Renal cortical epithelial cell (primary cell): ENCODE measurements at places on chromosomes 4 and X.
A peak's percentile ranks its signal among the peaks of the same experiment; 100 is the strongest.

GRCh38 chr4:156870861-156871260 is 100.7 kb downstream of the PDGFC start:
- no peak for DNase-seq

- no peak for DNase-seq
These were observed 42.1 kb upstream of the USP46 start for GRCh38 chr4:52701207-52701606.

DNA sequence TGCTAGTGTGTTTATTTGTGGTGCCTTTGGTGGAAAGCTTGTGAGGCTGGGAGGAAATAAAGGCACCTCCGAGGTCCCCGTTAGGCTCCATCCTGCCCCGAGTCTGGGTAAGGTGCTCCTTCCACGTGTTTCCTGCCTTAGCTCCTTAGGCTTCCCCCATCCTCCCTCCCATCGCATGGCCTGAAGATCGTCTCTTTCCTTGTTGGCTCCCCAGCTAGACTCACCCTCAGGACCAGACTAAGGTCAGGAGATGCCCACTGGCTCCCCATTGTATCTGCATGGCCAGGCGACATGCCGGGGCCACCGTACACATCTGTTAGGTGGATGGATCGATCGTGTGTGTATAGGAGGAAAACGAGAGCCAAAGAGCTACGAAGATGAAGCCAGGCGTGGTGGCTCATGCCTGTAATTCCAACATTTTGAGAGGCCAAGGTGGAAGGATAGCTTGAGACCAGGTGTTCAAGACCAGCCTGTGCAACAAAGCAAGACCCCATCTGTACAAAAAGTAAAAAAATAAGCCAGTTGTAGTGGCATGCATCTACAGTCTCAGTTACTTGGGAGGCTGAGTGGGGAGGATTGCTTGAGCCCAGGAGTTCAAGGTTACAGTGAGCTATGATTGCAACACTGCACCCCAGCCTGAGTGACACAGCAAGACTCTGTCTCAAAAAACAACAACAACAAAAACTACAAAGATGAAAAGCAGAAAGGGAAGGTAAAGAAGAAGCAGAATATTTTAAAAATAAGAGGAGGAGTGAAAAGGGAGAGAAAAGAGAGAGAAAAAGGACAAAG is 53.7 kb downstream of the SEPSECS start:
- no peak for DNase-seq

DNA sequence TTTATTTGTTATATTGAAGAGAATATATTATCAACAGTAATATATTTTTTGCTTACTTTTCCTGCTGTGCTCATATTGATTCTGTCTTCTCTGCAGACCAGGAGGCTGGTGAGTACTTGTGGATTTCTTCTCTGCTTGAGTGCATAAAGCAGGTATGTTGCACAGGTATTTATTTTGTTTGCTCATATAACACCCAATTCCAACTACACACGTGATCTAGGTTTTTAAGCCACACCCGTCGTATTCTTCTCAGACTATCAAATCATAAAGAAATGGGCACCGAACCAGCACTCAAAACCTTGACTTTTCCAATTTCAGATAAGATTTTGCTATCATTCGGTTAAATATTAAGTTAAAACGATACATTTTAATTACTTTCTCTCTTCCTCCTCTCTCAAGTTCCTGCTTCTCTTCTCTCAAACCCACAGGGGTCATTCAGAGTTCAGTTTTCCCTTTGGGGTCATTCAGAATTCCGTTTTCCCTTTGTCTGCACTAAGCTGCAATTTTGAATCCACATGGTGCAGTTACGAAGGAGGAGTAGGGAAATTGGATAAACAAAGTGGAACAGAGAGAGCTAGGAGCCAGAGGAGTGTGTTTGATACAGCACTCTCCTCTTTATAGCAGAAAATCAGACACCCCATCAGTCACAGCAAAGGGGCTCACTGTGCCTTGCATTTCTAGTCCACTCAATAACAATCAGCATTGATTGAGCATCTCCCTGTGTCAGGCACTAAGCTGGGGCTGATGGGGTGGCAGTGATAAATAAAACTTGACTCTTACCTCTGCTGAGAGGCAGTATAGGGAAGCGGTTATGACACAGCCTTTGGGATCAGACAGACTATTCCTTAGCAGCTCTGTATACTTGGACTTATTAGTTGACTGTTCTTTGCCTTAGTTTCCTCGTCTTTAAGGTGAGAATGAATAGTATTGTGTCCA is at the start of gene ADH1C:
TSS of gene ADH1C (minus strand) at position 145 of the 936 bp plus-strand sequence. CDS start at position 74, 71 bp downstream.
- DNase-seq: peak; percentile 31

GRCh38 chr4:17512973-17513665 is 1.2 kb upstream of the QDPR start:
- DNase-seq: no peak

- peak; percentile 63 for DNase-seq
These were observed 40.4 kb upstream of the TLR2 start for GRCh38 chr4:153643406-153644383.

DNA sequence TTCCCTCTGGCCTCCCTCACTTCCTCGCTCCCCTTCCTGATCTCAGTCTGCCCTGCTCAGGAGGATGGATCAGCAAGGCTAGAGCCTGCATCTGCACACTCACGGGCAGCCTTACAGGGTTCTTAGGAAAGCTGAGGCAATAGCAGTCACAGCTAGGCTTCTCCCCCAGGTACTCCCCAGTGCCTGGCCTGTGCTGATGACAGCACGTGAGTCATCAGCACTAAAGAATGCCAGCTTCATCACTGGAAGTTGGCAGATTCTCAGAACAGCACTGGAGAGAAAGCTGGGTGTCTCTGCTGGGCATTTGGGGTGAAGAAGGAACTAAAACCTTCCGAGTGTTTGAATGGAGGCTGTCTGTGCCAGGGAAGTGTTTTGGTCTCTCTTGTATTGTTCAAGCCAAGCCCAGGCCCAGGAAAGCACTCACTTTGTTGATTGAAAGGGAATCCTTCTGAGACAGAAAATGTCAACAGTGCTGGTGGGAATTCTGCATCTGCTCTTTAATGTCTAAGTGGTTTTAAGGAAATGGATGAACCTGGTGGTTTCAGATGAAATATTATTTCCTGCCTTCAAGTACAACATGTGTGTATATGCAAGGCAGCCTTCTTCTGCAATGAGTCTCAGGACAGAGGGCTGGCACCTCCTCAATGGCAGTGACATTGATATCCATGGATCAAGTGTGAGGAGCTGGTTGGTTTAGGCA is 73.0 kb upstream of the SCOC start:
- DNase-seq: peak; percentile 79

DNA sequence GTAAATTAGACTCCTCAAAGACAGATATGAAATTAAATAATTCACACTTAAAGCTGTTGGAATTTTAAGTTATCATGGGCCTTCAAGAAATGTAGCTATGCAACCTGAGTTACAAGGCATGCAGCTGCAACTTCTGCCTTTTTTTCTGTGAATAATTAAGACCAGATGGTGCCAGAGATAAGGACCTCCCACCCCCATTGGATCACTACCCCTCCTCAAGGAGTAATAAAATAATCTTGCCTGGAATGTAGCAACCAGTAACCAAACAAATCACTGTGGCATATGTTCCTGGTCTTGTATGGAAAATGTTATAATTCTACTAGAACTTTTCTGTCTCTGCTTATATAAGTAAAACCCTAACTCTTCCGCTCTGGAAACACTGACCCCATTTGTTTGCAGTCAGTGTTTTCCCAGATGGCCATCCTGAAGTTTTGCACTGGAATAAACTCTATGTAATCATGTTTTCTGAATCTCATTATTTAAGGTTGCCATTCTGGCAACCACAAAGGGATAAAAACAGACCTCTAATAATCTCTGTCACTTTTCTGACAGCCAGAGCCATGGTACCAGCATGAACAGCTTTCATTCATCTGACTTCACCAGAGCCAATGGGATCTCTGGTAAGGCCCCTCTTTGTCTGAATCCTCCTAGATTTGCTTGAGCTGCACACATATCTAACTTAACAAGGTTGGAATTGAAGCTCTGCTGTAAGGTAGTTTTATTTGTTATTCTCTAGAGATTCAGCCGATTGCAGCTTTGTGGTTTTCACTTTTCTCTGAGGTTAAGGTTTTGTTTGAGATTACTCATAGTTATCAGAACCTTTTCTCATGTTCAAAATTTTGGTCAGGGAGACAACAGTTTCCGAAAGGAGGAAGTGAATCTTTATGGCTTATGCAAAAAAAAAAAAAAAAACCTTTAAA is 274.6 kb downstream of the NAF1 start:
- no peak for DNase-seq

GRCh38 chr4:89000844-89001360 is 56.1 kb downstream of the FAM13A start:
- peak; percentile 59 for DNase-seq

DNA sequence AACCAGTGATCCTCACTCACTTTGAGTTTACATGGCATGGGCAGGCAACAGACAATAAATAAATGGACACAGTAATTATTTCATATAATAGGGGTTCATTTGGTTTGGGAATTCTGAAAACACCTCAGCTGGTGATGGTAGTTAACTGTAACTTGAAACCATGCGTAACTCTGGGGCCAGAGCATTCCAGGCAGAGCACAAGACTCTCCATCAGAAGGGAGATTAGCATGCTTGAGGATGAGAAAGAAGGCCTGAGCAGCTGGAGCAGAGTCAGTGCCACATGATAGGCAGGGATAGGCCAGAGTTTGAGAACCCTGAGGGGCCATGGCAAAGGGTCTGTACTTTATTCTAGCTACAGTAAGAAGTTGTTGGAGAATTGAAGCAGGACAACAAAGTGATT is 56.3 kb upstream of the CXCL8 start:
- DNase-seq: peak; percentile 52

DNA sequence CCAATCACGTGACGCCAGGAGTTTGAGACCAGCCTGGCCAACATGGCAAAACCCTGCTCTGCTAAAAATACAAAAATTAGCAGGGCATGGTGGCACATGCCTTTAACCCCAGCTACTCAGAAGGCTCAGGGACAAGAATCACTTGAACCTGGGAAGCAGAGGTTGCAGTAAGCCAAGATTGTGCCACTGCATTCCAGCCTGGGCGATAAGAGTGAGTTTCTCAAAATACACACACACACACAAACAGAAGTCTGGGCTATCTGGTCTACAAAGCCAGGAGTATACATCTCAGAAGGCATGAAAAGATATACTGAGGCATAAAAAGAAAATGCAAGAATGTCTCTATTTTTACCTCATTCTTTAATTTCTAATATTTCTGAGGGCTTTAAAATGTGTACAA is 11.3 kb downstream of the YTHDC1 start:
- DNase-seq: no peak

GRCh38 chr4:11416071-11416766 is 12.5 kb downstream of the HS3ST1 start:
- DNase-seq: no peak

DNA sequence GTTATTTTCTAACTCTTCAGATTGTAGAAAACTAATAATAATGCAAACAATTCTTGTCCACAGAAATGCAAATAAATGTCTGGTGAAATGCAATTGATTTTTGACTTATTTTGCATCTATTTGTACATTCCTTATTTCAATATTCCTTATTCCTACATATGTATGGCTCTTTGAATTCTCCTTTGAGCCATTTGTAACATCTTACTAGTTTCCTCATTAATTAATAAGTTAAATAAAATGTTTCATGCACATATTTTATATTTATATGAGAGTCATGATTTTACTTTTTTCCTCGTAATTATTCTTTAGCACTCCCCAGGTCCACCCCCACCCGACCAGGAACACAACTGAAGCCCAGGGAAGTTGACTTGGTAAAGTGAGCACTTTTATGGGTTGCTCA is 2.7 kb upstream of the FTHL17 start:
- DNase-seq: no peak

DNA sequence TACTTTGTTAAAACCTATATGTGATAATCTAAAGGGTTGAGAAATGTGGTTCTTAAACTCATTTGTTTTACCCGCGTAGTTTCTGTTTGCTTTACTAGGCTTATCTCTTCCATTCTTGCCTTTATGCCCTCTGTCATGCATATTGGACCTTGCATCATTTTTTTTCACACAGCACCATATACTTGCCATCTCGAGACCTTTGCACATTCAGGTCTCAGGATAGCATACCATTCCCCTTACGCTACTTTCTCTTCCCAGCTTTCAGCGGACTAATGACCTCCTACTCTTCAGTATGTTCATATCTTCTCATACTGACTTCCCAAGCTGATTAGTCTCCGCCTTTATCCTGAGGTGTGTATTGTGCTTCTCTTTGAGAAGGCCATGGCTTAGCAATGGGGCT is 40.5 kb downstream of the USP38 start:
- no peak for DNase-seq

DNA sequence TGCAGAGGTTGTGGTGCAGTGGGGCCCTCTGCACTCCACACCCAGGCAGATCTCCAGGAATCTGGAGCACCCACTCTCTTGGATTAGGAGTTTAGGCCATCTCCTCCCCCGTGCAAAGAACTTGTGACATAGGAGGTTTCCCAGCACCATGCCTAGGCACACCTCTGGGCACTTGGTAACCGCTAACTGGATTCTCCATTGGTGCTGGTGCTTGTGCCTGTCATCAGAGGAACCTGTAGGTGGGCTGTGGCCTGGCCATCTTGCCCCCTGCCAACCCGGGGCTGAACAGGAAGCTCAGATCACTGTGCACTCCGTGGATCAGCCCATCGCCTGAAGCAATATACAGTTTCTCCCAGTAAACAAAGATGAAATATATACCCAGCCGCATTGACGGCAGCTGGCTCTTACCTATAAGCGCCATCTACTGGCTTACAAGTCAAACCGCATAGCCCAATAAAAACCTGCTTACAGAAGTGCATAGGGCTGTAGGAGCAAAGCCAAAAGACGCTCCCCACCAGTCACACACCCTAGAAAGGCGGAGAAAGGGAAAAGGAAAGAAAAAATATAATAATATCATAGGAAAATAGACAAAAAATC is 19.1 kb upstream of the TEX13B start:
- peak; percentile 52 for DNase-seq

- no peak for DNase-seq
These were observed 38.2 kb downstream of the NLGN3 start for GRCh38 chrX:71182871-71183270.

GRCh38 chr4:40546506-40546905 is 83.2 kb downstream of the RBM47 start:
- DNase-seq: peak; percentile 84

DNA sequence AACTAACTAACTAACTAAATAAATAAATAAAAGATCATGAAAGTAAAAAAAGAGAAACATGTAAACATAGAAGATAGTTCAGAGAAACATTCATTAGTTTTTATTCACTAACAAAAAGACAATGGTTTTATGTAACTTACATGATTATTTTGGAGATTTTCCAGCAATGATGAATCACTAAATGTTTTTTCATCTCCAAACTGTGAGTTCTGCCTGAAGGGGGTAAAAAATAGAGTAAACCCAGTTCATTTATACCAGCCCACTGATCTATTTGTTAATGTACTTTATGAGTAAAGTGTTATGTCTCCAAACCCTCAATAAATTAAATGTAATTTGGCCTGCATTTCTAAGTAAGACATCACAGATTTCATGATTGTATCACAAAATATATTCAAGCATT is 101.1 kb downstream of the ATP8A1 start:
- DNase-seq: peak; percentile 41

DNA sequence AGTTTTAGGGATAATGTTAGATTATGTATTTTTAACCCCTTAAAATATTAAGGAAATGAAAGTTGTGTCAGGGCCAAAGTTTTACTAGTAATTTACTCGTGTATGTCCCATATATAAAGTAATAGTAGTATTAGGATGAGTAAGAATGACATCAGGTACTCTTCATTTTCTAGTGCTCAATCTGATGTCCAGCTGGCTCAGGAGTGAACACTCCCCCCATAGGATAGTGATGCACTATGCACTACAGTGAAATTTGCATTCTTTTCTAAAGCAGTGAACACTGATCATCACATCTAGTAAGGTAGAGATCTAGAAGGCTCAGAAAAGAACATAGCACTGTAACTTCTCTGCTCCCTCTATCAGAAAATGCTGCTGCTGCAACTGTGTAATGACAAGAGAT is 409.7 kb downstream of the GLUD2 start:
- DNase-seq: no peak

GRCh38 chrX:139179592-139179991 is 350.9 kb upstream of the F9 start:
- DNase-seq: no peak
